NCI-H1048 (cell line): ENCODE measurements at places on chromosomes 7 and 10.

DNA sequence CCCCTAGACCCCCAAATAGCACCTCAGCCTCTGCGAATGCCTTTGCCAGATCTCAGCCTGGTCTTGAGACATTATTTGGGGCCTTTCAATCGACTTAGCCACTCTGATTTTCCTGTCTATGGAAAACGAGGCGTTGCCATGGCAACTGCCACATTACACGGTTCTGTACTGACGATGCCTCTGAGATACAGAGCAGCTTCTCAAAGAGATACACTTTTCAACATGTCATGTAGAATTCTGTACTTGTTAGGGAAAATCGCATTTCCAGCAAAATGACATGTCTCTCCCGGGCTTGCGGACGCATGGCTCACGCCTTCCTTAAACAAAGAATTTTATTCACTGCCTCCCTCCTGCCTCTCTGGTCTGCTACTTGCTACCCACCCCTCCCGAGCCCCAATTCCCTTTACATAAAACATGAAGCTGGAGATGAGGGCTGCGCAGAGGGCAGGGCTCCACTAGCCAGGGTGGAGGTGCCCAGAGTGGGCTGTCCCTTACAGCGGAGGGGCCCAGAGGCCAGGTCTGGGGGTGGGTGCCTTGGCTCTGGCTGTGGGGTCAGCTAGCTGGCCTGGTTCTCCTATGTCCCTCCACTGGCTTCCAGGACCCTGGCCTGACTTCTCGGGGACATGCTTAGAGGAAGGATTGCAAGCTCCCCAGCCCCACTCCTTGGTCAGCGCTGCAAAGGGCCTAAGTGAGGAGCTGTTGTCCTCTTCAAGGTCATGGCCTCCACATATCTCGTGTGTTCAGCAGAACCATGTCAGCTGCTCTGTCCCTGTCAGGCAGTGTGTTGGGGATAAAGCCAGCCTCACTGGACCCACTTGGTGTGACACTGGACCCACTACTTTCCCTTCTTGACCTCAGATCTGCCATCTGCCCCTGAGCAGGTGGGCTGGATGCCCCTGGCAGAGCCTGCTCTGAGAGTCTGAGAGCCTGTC is 342.5 kb downstream of the RPS24 start:
- DNase-seq = no peak

- DNase-seq = no peak
Observed at GRCh38 chr10:30057421-30057841, 2.0 kb downstream of the JCAD start.

- no peak for DNase-seq
Observed at GRCh38 chr7:96993094-96993865, 12.1 kb upstream of the DLX6 start.

DNA sequence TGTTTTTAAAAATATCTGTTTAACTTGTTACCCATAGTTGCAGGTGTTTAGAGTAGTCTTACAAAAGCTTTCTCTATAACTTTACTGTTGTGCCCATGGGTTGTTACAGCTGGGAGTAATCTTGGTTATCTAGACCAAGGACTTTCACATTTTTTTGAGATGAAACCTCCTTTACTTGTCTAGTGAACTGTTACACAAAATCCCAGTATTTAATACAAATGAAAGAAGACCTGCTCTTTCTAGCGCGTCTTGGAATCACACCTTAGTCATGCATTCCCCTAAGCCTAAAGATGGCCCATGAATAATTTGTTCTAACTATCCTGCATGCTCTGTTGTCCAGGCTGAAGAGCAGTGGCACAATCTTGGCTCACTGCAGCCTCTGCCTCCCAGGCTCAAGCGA is 38.0 kb downstream of the CSGALNACT2 start:
- DNase-seq = no peak

DNA sequence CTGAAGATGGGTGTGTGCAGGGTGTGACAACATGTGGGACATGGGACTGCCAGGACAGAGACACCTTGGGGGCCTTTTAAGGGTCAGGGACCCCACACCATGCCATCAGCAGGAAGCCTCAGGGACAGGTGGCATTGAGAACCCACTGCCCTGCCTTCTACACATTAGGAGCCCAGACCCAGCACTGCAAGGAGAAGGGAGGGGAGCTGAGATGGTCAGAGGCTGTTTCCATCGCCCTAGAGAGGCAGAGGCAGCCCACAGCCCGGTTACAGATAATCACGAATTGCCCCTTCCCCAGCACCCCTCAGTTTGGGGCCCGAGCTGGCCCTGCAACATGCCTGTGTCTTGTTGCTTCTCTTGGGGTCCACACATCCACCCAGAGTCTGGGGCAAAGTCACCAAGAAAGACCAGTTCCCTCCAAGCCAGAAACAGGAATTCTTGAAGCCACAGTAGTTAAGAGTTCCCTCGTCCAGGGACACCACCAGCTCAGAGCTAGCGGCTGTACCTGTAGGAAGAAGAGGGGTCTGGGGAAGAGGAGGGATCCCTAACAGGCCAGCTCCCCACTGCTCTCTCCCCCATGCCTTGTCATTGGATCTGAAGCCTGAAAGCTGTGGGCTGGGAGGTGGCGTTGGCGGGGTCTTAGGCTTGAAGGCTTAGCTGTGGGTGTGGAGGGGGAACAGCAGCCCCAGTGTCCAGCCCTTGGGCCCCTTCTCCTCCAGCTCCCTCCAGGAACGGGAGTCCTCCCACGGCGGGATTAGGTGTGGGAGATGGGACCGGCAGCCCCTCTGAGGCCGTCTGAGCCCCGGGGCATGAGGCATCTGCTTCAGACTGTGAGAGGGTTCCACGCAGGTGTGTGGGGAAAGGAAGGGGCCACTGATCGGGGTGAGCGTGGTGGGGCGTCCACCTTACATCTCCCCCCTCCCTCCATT is 44.8 kb upstream of the ELFN1 start:
- DNase-seq = no peak

- no peak for DNase-seq
Observed at GRCh38 chr7:5296015-5296610, 13.4 kb downstream of the SLC29A4 start.

DNA sequence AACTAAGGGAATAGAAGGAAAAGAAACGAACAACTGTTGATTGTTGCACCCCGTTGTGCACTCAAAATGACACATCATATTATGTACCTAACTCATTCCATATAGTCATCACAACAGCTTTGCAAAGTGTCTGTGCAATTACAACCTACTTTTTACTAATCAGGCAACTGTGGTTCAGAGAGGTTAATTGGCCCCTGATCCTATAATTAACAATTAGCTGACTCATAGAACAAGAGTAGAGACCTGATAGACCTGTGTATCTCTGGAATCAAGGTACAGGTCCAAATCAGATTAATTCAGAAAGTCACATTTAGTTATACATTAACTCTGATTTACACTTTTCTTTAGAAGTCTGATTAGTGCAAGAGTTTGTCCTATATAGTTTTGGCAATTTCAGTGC is 122.5 kb upstream of the CDK13 start:
- no peak for DNase-seq

GRCh38 chr10:90064295-90064694 is 362.9 kb downstream of the KIF20B start:
- DNase-seq = no peak

DNA sequence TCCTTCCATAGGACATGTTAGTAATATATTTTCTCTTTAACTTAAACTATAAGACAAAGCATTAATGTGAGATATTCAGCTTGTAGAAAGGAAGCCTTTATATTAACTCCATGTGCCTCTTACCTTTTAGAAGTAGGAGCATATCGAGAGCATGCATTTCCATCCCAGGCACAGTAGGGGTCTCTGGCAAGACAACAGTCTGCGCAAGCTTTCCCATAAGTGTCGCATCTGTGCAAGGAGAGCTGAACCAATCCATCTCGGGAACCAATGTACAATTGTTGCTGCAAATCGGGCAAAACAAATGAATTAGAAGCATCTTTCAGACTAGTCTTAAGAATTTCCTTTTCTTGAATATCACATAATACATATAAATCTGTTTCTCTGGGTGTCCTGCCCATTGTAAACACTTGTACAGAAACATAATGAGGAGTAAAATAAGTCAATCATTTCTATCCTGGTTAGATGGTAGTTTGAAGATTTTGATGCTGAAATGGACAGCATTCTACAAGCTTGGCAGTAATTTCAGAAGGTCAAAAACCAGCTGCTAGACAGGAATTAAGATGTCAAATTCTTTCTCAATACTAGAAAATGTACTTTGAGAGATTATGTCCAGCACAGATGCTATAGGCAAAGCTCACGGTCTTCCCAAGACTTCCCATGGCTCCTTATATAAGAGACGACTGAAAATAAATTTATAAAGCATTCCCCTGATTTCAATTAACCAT is 171.8 kb downstream of the SEMA3D start:
- no peak for DNase-seq

DNA sequence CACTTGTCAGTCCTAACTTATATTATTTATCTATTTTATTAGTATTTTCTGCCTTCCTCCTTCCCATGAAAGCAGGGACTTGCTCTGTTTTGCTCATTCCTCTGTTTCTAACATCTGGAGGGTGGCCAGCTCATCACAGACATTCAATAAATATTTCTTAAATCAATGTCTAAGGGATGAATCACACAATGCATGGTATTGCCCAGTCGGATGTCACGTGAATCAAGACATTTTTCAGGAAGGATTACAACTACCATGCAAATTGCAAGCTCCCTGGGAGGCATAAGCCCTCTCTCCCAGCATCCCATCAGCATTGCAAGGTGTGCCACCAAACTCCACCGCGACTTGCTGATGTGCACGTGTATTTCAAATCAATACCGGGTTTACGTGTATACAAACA is 146.6 kb upstream of the RNF32 start:
- DNase-seq = no peak

DNA sequence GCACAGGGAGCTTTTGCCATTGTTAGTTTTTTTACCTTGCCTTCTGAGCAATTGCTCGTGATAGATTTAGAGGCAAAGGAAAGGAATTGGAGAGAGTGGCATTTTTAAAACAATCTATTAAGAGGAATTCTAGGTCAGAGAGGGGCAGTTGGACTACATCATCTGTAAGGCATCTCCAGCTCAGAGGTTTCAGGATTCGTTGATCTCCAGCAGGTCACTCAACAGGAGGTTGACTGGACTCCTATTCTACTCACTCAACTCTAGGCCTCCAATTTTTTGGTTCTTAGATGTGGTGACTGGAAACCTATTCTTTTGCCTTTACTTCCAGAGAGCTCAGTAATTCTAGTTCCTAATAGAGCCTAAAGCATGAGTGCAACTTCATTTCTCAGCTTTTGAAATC is 42.8 kb downstream of the TBXAS1 start:
- no peak for DNase-seq

GRCh38 chr10:61897671-61898434 is 3.6 kb upstream of the ARID5B start:
- DNase-seq = no peak

DNA sequence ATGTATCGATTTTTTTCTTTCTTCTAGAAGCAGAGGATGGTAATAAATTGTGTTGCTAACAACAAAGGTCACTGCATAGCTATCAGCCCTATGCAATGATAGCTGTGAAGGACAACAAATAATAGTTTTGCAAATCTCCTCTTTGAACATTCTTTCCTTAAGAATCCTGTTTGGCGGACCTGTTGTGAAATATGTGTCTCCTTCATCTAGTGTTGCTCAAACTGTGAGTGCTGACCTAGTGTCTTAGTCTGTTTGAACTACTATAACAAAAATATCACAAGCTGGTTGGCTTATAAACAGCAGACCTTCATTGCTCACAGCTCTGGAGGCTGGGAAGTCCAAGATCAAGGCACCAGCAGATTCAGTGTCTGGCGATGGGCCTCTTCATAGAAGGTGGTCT is 53.7 kb downstream of the CAV1 start:
- DNase-seq = no peak

DNA sequence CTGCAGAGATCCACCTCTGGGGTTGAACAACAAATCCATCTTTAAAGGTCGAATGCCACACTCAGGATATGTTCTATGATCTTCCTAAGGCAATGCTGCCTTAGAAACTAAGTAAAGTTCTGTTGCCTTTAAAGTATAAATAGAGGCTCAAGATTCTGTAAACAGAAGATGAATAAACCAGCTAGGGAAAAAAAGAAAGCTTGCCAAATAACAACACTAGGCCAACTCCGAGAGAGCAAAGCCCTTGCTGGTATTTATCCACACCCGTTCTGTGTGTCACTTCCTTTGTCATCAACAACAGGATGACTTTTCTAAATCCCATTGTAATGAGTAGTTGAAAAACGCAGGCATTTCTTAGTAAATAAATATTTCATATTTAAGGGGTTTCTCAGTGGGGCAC is 330.0 kb upstream of the GLI3 start:
- no peak for DNase-seq

GRCh38 chr7:46551603-46552002 is 630.5 kb upstream of the IGFBP3 start:
- DNase-seq = no peak

DNA sequence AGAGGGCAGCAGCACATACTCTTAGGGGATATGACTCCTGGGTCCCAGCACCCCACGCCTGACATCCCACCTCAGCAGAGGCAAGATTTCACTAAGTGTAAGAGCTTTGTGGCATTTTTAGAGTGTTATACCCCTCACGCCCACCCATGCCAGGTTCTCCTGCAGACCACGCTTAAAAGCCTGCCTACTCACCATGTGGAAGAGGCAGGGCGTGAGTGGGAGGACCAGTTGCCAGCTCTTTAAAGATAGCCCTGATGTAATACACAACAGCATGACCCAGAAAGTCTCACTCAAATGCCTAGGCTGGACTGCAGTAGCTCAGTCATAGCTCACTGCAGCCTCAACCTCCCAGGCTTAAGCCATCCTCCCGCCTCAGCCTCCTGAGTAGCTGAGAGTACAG is 44.4 kb upstream of the CELF2 start:
- no peak for DNase-seq

DNA sequence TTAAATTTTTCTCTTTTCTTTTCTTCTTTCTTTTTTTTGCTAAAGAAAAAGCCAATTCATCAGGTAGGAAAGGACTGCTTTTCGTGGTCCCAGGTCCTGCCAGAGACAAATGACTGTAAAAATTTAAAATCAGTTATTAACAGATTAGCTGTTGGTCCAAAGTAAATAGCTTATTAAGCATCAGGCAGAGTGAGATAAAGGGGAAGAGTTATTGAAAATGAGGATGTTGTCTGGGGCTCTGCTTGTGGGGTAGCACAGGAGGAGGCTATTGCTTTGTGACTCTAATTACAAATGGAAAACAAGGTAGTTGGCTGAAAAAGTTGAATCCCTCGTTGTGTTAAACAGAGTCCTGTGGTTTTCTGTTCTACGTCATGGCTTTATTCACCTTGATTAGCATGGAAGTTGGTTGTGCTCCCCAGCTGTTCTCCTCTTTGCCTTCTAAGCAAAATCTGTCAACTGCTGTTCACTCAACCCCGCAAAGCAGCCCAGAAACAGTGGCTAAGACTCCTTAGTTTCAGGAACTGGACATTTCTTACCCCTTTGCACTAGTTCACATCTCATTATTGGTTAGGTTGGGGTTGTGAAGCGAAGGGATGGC is 128.9 kb downstream of the SNX10 start:
- DNase-seq = no peak

DNA sequence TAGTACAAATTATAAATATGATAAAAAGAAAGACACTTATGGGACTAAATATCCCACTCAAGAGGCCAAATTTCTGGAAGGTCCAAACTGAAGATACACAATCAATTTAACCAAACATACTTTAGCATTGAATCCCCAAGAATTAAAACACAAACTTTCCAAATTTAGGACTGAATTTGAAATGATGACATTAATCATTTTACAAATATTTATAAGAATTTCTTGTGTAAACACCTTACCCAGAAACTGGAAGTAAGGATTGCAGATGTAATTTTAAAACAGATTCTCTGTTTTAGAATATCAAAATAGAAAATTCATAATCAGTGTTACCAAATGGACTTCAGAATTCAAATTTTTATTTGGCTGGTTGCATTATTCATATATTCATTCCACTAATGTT is 588.2 kb upstream of the KCND2 start:
- DNase-seq = no peak
